ENCODE measurements at places on chromosomes 11 and 22. TPM values are rescaled to one million over a fixed set of nuclear protein-coding genes. Genes with fewer than 3 reads are reported as not detected.

The MMP1 gene
- total RNA-seq = not detected

The ST14 gene
- 32.7 TPM for total RNA-seq

The PPM1F gene
- total RNA-seq = 22.7 TPM

The P4HA3 gene
- not detected for total RNA-seq

The LRRN4CL gene
- 0.21 TPM for total RNA-seq

The DCPS gene
- total RNA-seq = 26.8 TPM

The NXPE1 gene
- not detected for total RNA-seq

The FOLH1 gene
- total RNA-seq = 0.27 TPM

The CLMP gene
- 22.2 TPM for total RNA-seq

GRCh38 chr11:65498042-65498726 lies 661 bp upstream of the MALAT1 start:
- peaks cover 26% of the 10 kb centered on the region for H3K36me3 ChIP-seq
- H3K27ac ChIP-seq = peak overlapping the region; percentile 100
- peaks cover 23% of the 10 kb centered on the region for H3K4me1 ChIP-seq
- no peaks in the 10 kb centered on the region for H3K27me3 ChIP-seq
- DNase-seq = peak; percentile 72
- peak overlapping the region; percentile 65 for H3K4me3 ChIP-seq

DNA sequence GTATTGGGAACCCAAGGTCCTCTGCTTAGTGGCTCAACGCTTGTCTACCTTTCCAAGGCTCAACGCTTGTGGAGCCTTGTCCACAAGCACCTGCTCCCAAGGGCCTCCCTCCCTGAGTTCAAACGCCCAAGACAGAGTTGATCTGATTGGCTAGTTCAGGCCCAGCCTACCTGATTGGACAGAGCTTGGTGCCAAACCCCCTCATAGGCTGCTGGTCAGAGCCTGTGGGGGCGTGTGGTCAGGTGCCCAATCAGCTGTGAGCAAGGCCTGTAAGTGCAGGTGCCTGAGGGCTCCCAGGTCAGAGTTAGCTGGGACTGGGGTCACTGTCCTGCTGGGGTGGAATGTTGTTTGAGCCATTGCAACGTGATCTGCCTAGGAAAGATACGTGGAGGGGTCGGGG lies 16.9 kb upstream of the TMPRSS6 start:
- no peaks in the 10 kb centered on the region for H3K27me3 ChIP-seq
- no peaks in the 10 kb centered on the region for H3K4me1 ChIP-seq
- H3K4me3 ChIP-seq = no peak overlapping the region
- no peak overlapping the region for H3K27ac ChIP-seq
- peak; percentile 55 for DNase-seq

GRCh38 chr11:71298016-71298550 lies 45.7 kb upstream of the SHANK2 start:
- no peaks in the 10 kb centered on the region for H3K4me1 ChIP-seq
- H3K4me3 ChIP-seq = no peak overlapping the region

DNA sequence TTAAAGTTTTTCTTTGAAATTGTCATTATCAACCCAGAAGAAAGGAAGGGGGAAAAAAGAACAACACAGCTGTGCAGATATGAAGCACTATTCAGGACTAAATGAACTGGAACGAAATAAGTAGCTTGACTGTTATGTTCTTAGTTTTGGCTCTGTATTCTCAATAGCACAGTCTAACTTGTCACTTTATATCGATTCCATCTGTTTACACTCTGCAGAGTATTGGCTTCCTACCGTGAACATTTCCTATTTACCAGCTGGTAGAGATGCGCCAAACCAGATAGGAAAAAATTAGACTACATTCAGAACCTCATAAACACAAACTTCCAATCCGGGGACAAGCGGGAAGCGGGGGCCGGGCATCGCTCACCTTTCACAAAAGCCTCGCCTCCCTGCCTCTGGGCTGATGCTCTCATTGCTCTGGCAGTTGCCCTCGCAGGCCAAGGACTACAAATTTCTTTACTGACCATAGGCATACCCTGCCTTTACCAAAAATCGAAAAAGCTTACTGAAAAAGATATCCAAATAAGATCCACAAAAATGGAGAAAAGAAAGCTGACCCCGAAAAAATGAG lies 66.2 kb downstream of the EFCAB6 start:
- H3K4me3 ChIP-seq = no peak overlapping the region
- no peak overlapping the region for H3K27ac ChIP-seq
- no peak for DNase-seq
- peaks cover 31% of the 10 kb centered on the region for H3K4me1 ChIP-seq

DNA sequence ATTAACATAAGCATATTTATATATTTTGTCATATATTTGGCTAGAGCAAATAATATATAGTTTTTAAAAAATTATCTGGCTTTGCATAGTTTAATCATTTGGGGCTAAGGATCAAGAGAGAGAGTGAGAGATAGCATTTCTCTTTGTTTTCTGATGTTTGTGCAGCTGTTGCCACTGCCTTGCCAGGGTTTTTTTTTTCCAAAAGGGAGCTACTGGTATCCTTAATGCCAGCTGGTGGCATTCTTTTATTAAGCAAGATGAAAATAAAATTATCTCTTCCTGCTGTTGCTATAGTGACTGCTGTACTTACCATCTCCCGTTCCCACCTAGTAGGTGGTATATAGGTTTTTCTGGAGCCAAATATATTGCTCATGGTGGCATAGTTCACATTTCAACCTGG lies 793.3 kb upstream of the ARHGAP42 start:
- H3K4me1 ChIP-seq = no peaks in the 10 kb centered on the region
- H3K27ac ChIP-seq = no peak overlapping the region
- no peak overlapping the region for H3K4me3 ChIP-seq

- H3K27me3 ChIP-seq = no peaks in the 10 kb centered on the region
- H3K4me1 ChIP-seq = no peaks in the 10 kb centered on the region
- no peak for DNase-seq
- H3K4me3 ChIP-seq = no peak overlapping the region
- H3K36me3 ChIP-seq = 0 out of 2 replicates have a peak, but pooled peaks cover 3% of the 10 kb centered on the region
- no peak overlapping the region for H3K27ac ChIP-seq
Observed at GRCh38 chr11:91788764-91789163, 435.9 kb upstream of the FAT3 start.

DNA sequence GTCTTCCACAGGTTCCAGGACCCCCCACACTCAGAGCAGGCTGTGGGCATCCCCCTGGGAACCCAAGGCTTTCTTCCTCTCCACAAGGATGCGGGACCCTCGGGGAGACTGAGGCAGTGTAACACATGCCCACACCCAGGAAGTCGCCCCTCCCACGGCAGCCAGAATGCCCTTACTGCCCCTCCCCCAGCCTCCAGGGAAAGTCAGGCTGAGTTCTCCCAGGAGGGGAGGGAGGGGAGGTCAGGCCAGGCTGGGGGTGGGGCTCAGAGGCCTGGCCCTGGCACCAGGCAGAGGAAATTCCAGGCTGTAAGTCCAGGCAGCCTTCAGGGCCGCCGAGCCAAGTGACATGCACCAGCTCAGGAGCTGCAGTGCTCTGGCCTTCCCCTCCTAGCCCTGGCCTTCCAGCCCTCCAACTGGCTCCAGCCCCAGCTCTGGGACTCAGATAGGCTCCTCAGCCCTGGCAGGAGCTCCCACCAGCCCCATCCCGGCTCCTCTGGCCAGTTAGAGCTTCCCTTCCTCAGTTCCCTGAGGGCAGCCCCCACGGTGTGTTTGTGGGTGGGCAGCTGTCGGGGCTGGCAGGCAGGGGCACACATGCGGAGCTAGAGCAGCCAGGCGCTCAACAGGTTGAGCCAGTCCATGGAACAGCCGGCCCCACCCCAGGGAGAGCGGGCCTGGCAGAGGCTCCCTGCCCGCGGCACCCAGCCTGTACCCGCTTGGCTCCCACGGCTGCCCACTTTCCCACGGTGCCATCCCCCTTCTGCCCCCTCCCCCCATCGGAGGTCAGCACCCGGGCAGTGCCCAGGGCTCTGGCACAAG lies 3.6 kb downstream of the BCL9L start:
- H3K4me1 ChIP-seq = peaks cover 80% of the 10 kb centered on the region
- H3K36me3 ChIP-seq = no peaks in the 10 kb centered on the region
- peak overlapping the region; percentile 98 for H3K4me3 ChIP-seq
- DNase-seq = peak; percentile 88
- H3K27me3 ChIP-seq = peaks cover 6% of the 10 kb centered on the region

DNA sequence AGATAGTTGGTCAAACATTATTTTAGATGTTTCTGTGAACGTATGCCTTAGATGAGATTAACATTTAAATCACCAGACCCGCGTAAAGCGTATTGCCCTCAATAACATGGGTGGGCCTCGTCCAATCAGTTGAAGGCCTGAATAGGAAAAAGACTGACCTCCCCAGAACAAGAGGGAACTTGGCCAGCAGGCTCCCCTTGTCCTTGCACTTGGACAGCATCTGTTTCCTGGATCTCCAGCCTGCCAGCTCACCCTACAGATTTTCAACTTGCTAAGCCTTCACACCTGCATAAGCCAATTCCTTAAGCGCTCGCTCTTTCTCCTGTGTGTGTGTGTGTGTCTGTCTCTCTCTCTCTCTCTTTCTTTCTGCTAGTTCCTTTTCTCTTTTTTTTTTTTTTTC lies 8.2 kb downstream of the TOM1 start:
- no peaks in the 10 kb centered on the region for H3K27me3 ChIP-seq
- no peaks in the 10 kb centered on the region for H3K36me3 ChIP-seq
- H3K4me3 ChIP-seq = no peak overlapping the region
- H3K27ac ChIP-seq = no peak overlapping the region
- peaks cover 4% of the 10 kb centered on the region for H3K4me1 ChIP-seq
- DNase-seq = no peak

- H3K27ac ChIP-seq = no peak overlapping the region
- no peak overlapping the region for H3K4me3 ChIP-seq
- no peaks in the 10 kb centered on the region for H3K27me3 ChIP-seq
- peaks cover 6% of the 10 kb centered on the region for H3K4me1 ChIP-seq
Observed at GRCh38 chr11:68257477-68258362, 14.1 kb downstream of the C11orf24 start.

GRCh38 chr11:85732965-85733364 lies 47.0 kb upstream of the CCDC89 start:
- H3K27me3 ChIP-seq = no peaks in the 10 kb centered on the region
- H3K36me3 ChIP-seq = no peaks in the 10 kb centered on the region
- DNase-seq = no peak
- H3K4me3 ChIP-seq = no peak overlapping the region

DNA sequence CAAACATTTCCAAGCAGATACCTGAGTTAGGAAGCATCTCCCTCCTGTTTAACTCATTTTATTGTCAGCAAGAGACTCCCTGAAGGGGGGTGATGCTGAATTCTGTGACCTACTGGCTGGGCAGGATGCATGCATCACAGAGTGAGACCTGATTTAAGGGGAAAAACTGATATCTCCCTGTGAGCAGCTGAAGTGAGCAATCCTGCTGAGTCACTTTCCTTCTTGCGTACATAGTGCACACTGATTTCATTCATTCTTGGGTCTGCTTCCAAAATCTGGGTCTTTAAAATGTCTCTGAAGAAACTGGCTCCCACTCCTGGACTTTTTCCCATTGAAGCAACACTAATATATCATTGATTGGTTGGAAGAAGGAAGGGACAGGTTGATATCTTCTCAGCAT lies 23.3 kb downstream of the P4HA3 start:
- H3K36me3 ChIP-seq = no peaks in the 10 kb centered on the region
- DNase-seq = no peak
- no peak overlapping the region for H3K27ac ChIP-seq
- H3K27me3 ChIP-seq = no peaks in the 10 kb centered on the region

GRCh38 chr11:12150831-12151382 lies 40.5 kb downstream of the MICAL2 start:
- DNase-seq = no peak
- no peaks in the 10 kb centered on the region for H3K27me3 ChIP-seq
- H3K4me3 ChIP-seq = no peak overlapping the region
- no peaks in the 10 kb centered on the region for H3K36me3 ChIP-seq
- H3K27ac ChIP-seq = no peak overlapping the region
- H3K4me1 ChIP-seq = no peaks in the 10 kb centered on the region

DNA sequence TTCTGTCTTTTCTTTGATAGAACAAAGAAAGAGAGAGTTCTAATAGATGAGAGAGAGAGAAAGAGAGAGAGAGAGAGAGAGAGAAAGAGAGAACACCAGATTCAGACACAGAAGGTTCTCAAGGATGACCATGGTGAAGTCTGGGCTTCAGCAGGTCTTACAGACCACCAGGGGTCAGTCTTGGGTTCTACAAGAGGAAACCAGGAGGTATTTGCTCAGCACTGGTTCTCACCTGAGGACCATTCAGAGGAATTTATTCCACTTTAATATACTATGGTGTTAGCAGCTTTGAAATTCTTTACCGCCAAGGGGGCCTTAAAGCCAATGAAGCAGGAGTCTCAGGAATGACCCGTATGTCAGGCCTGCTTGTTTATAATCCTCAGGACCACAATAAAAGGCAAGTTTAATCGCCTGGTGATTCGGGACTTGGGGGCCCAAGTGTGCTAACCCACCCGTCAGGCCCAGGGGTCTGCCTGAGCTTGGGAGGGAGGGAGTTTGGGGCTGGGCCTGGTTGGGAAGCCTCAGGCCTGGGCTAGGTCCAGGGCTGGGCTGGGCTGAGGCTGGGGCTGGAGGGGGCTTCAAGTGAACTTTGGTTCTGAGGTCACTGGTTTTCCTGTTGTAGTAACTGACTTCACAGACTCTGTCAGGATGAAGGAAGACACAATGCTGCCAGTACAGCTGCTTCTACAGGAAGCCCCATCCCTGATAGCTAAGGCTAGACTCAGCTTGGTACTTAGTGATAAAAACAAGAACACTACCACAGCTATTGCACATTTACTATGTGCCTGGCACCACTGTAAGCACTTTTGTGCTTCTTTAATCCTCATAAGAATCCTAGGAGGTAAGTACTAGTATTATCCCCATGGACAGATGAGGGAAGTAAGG lies 179.2 kb upstream of the ZBED5 start:
- H3K4me3 ChIP-seq = no peak overlapping the region
- H3K4me1 ChIP-seq = no peaks in the 10 kb centered on the region
- H3K27me3 ChIP-seq = no peaks in the 10 kb centered on the region
- no peaks in the 10 kb centered on the region for H3K36me3 ChIP-seq
- no peak overlapping the region for H3K27ac ChIP-seq

GRCh38 chr22:25644122-25644521 lies 79.6 kb downstream of the GRK3 start:
- H3K36me3 ChIP-seq = peaks cover 6% of the 10 kb centered on the region
- DNase-seq = no peak
- no peak overlapping the region for H3K27ac ChIP-seq
- no peaks in the 10 kb centered on the region for H3K27me3 ChIP-seq
- H3K4me3 ChIP-seq = no peak overlapping the region
- H3K4me1 ChIP-seq = peaks cover 29% of the 10 kb centered on the region
